ENCODE measurements at places on chromosomes 12 and 14. TPM values are rescaled to one million over a fixed set of nuclear protein-coding genes. Genes with fewer than 3 reads are reported as not detected.

Gene AKAP5
- 0.19 TPM for total RNA-seq

Gene IGFBP6
- total RNA-seq = 53.0 TPM

Gene RBP5
- total RNA-seq = 0.47 TPM

Gene SCFD1
- 34.8 TPM for total RNA-seq

Gene B3GNT4
- total RNA-seq = not detected

Gene TAS2R42
- not detected for total RNA-seq

Gene CRACR2A
- 7.6 TPM for total RNA-seq

Gene FITM1
- total RNA-seq = 148 TPM

Gene COX14
- 195 TPM for total RNA-seq

Gene ZBTB25
- 20.8 TPM for total RNA-seq

Gene FAM181A
- total RNA-seq = not detected

Gene PZP
- total RNA-seq = 0.36 TPM

Gene AQP5
- total RNA-seq = 0.41 TPM

Gene PIANP
- 0.41 TPM for total RNA-seq

Gene PCED1B
- 0.55 TPM for total RNA-seq

Gene HSPB8
- 512 TPM for total RNA-seq

Gene CELA1
- total RNA-seq = not detected

Gene SDR9C7
- total RNA-seq = not detected

Gene HNRNPA1
- 423 TPM for total RNA-seq

Gene KRT3
- not detected for total RNA-seq

Gene PPP1R1A
- total RNA-seq = 75.0 TPM

Gene SSTR1
- 0.69 TPM for total RNA-seq

Gene MYH6
- 1,823 TPM for total RNA-seq

Gene ETFBKMT
- 6.6 TPM for total RNA-seq

Gene TMPRSS12
- total RNA-seq = not detected

Gene PGF
- total RNA-seq = 4.2 TPM

Gene GARIN6
- not detected for total RNA-seq

Gene TSHR
- total RNA-seq = not detected

Gene ANKS1B
- total RNA-seq = 1.6 TPM

Gene PLEKHG7
- not detected for total RNA-seq

All from left ventricle myocardium inferior (tissue), 1 donor.